ENCODE measurements at places on chromosomes 4 and X.

DNA sequence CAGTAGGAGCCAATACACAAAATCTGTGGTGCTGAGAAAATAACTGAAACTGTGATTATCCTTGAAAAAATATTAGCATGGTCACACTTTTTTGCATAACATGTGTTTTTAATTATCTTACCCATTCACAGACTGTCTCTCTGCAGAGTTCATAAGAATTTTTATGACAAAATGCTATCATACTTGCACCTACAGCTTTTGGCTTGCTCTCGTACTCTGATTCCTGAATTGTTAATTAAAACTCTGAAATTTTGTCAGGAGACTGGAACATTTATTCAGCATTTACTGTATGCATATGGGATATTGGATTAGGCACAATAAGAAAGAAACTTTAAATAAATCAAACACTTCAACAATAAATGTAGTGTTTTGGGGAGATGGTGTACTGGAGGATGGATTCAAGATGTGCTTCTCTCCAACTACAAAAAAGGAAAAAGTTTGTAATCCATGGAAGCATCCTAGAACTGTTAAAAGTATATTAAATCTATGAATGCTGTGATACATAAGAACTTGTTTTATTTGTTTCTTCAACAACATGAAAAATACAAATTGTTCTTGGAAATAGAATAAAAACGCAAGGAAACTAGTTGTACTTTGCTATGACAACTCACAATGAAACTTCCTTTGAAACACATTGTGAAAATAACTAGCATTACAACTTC lies 260.5 kb downstream of the SPATA18 start:
- DNase-seq = no peak

DNA sequence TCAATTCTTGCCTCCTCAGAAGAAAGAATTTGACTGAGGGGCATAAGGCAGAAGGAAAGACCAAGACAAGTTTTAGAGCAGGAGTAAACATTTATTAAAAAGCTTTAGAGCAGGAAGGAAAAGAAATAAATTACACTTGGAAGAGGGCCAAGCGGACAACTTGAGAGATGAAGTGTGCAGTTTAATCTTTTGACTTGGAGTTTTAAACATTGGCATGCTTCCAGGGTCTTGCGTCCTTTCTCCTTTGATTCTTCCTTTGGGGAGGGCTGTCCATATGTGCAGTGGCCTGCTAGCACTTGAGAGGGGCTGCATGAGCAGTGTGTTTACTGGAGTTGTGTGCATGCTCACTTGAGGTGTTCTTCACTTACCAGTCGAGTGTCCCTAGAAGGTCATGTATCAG lies 275.8 kb upstream of the IL1RAPL1 start:
- DNase-seq = no peak

DNA sequence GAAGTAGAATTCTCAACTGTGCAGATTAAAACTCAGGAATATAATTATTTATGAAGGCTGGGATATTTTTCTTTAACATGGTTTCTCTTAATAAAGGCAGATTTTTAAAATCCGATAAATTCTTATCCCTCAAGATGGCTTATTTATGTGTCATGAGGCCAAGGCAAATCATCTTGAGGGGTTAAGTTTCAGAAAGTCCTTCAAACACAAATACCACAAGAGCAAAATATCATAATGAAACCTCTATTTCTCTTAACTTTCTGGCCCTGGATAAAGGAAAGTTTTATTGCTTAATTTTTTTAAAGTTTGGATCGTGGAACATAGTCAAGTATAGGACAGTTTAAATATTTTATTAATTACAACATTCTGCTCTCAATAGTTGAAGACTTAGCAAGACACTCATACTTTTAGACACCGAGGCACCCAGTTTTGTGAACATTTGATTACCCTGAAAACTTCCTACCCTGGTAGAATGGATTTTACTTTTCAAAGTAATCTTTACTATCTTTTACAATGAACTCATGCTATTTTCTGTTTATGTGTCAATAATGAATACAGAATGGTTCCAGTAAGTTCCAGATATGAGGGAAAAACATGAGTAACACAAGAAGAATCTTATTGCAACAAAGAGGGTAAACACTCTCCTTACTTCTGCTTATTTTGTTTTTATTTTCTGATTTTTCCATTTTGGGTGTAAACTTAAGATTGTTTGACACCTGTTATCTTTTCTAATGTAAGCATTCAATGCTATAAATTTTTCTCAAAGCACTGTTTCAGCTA lies 200.7 kb upstream of the IL15 start:
- DNase-seq = no peak

DNA sequence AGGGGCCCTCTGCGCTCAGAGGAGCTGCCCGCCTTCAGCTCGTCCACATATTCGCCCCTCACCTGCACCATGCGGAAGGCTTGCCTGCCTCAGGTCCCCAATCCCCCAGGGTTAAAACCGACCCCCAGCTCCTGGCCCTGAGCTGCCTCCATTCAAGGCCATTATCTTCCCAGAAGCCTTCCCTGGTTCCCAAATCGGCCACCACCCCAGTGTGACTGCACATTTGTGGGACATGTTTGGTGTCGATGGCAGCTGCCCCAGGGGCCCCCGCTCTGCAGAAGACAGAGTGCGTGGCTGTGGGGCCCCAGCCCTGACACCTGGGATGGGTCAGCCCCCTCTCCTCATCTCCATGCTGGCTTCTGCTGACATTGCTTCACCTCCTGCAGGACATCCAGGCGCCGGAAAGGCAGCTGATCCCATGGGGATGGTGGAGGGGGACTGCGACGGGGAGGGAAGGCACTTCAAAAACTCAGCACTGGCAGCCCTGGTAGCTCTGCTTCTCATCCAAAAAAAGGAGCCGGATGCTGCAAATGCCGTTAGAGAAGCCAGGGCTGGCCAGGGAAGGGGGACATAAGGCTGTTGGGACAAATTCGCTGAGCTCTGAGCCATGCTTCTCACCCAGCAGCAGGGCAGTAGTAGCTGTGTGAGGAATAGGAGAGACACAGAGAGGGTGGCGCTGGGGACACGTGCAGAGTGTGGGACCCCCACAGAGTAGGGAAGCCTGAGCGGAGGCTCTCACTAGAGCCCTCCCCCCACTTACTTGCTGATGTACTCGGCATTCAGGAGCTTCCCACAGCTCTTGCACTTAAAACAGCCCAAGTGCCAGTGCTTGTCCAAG lies 78.5 kb downstream of the ABLIM2 start:
- DNase-seq = no peak

GRCh38 chrX:120301497-120301896 lies 9.8 kb downstream of the TMEM255A start:
- no peak for DNase-seq

DNA sequence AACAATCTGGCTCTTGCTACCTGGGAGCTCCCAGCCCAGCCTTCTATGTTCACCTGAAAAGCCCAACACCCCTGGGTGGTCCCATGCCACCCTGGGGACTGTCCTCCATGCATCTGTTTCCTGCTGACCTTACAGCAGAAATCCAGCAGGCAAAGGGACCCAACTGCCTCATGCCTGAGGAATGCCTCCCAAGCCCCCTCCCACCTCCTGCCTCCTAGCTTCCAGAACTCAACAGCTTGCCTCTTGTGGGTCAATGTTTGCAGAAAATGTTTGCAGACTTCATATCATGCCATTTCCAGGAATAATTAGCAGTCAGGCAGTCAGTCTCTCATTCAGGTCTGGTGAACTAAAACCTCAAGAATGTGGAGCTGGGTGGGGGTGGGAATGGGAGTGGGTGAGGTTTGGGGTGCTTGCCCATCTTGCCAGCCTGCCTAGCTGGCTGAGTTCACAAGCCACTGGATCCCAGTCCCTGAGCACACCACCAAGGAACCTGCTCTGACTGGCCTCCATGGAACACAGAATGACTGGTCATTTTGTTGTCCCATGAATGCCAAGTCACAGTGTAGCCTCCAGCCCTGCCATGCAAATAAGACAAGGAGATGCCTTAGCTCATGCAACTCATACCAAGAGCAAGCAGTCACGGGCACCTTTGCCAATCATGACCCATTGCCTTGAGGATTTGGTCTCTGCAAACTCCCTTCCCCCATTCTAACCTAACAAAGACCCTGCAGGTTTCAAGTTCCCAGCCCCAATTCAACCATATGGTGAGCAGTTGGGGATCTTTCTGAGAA lies 12.1 kb upstream of the PLAC1 start:
- no peak for DNase-seq

GRCh38 chr4:105257817-105258495 lies 111.3 kb downstream of the TET2 start:
- no peak for DNase-seq

- DNase-seq = no peak
These were observed 37.0 kb upstream of the FAT4 start for GRCh38 chr4:125277790-125278189.

GRCh38 chr4:26753617-26754016 lies 107.0 kb upstream of the STIM2 start:
- DNase-seq = no peak

GRCh38 chr4:8260656-8261111 lies 8.9 kb upstream of the HTRA3 start:
- DNase-seq = no peak

GRCh38 chr4:153594210-153594609 lies 89.9 kb upstream of the TLR2 start:
- DNase-seq = no peak

DNA sequence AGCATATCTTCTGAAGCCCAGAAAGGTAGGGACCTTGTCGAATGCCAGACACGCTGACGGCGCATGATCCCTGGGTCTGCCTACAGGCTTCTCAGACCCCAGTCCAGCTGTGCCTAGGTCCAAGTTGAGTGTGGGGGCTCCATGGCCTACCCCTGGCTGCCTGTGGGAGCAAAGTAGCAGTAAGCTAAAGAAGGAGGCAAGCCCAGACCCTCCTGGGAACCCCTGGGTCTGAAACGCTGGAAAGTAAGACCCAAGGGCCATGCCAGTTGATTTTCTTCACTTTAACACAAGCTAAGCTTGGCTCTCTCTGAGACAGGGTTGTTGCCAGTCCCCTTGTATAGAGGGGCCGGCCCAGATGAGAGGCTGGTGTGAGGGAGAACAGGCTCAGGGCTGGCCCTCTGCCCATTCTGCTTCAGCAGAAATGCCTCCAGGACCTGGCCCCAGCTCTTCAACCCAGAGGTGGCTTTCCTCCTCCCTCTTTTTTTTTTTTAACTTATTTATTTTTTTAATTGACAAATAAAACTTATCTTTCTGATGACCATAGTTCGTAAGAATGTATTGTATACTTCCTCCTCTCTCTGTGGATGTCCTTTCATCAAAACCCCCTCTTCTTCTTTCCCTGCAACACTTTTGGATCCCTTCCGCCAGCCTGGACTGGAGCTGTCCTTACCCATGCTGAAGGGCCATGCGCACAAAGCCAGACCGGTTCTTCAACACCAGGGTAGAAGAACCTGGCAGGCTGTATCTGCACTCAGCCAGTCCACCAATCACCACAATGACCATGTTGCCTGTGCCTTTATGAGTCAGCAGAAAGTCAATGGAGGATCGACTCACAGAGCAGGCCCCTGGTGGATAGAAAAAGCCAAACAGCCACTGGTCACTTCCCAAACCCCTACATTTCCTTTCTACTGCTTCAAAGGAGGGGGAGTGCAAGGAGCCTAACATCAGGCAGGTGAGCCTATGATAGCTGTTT lies 7.1 kb downstream of the AWAT2 start:
- no peak for DNase-seq

GRCh38 chrX:35733879-35734278 lies 64.3 kb upstream of the MAGEB16 start:
- DNase-seq = no peak

GRCh38 chr4:99574530-99575324 lies at the start of gene MTTP:
TSS of gene MTTP (plus strand) at chr4:99574824. CDS start at chr4:99574910, 86 bp downstream.
- no peak for DNase-seq

- DNase-seq = no peak
These were observed 24.1 kb downstream of the OPHN1 start for GRCh38 chrX:68409194-68409593.

GRCh38 chr4:159071178-159071968 lies 31.5 kb upstream of the RAPGEF2 start:
- DNase-seq = no peak

All from GM18507 (cell line).